NCI-H69 (cell line): ENCODE measurements at places on chromosomes 2 and 18.

GRCh38 chr2:60796573-60797509 lies 40.8 kb downstream of the PAPOLG start:
- DNase-seq = no peak

- DNase-seq = no peak
Measured at GRCh38 chr2:62320657-62321357, 124.9 kb downstream of the B3GNT2 start.

DNA sequence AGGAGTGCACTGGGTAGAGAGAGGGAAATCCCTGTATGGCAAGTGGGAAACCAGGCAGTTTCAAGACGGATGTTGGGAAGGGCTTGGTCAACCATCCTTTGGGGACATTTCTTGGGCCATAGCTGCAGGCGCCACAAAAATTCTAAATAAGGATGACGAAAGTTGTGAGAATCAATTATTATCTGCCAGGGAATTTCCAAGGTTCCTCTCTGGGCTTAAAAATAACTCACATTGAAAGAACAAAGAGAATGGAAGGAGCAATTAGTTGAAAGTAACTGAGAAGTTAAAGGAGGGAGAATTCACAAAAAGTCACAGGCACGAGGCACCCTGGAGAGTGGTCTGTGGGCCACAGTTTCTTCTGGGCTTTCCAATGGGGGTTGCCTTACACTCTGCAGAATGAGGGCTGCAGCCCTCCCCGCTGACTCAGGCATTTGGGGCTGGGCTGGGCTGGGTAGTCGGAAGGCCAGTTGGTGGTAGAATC lies 195.7 kb downstream of the SMAD7 start:
- DNase-seq = no peak

DNA sequence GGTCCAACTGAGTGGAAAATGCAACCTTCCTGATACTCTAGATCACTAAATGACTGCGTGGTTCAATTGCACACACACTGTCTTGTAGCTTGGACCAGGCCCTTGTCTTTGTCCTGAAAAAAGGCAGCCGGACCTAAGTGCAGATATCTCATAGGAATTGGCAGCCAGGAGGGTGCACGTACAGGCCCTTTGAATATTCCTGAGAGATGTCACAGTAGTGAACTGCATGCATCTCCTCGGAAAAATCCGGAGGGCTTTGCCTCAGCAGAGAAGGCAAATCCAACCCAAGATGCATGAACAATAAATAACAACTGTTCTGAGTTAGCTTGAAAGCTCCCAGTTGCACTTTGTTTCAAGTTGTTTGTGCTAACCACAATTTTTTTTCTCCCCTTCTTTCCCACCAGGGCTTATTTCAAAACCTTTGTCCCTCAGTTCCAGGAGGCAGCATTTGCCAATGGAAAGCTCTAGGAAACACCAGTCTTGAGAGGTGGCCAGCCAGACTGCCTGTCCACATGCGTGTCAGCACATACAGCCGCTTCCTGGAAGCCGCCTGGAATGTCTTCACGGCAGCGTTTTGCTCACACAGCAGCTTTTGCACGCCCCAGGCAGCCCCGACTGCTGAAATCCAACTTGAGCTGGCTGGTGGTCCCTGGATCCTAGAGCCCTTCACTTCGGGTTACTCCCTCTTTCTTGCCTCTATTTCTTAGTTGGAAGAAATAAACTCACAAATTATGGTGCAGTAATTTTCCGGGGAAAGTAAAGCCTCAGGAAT lies 54.4 kb upstream of the FOSL2 start:
- DNase-seq = no peak

- no peak for DNase-seq
Measured at GRCh38 chr18:49630246-49630699, 68.4 kb downstream of the LIPG start.

DNA sequence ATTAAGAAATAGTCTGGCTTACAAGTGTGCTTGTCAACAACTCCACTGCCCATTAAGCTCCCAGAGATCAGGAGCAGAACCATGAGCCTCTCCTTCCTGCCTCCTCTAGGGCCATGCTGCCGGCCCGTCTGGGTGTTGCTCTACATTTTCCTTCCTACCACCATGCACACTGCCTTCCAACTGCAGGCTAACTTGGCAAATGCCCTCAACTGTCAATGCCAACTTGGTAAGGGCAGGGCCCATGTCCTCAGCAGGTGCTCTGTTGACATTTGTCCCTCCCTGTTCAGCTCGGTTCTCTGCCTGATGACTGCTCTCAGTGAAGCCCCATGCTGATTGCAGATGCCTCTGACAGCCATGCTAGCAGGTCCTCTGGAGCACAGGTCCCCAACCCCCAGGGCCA lies 345.2 kb downstream of the ALK start:
- peak; percentile 28 for DNase-seq

GRCh38 chr2:62787386-62787785 lies 81.9 kb downstream of the EHBP1 start:
- DNase-seq = peak; percentile 58

DNA sequence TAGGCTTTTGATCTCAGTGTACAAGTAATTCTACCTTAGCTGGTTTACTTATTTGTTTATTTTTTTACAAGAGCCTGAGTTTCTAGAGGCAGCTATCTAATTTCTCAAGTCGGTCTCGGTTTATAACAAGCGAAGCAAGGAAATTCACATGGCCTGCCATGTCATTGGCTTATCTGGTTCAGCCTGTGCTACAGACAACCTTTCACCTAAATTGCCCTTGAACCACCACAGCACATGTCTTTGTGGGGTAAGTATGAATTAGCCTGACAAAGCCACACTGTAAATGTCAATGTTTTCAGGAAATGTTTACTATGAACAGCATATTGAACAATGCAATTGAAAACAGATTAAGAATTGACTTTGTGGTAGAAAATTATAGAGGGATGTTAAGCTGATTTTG lies 167.1 kb downstream of the PID1 start:
- no peak for DNase-seq

- no peak for DNase-seq
Measured at GRCh38 chr2:64157792-64158191, 13.6 kb upstream of the PELI1 start.

GRCh38 chr2:42197792-42198191 lies 28.6 kb downstream of the EML4 start:
- no peak for DNase-seq

- no peak for DNase-seq
Measured at GRCh38 chr2:101672047-101672446, 25.5 kb upstream of the MAP4K4 start.

DNA sequence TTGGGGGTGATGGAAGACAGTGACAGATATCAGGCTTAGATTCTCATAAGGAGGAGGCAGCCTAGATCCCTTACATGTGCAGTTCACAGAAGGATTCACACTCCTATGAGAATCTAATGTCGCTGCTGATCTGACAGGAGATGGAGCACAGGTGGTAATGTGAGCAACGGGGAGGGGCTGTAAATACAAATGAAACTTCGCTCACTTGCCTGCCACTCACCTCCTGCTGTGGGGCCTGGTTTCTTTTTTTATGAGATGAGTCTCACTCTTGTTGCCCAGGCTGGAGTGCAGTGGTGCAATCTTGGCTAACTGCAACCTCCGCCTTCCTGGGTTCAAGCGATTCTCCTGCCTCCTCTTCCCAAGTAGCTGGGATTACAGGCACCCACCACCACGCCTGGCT lies 258.6 kb downstream of the EN1 start:
- DNase-seq = peak; percentile 15

GRCh38 chr2:25833566-25833965 lies 44.7 kb downstream of the ASXL2 start:
- DNase-seq = no peak

- peak; percentile 61 for DNase-seq
Measured at GRCh38 chr2:96325041-96325883, at the start of gene ITPRIPL1. ITPRIPL1 (plus strand) TSS chr2:96325317; CDS start chr2:96325840, 523 bp downstream.

GRCh38 chr2:206176121-206176520 lies 16.4 kb downstream of the EEF1B2 start:
- DNase-seq = no peak

GRCh38 chr2:227684258-227684657 lies 17.7 kb downstream of the SCYGR5 start:
- no peak for DNase-seq

DNA sequence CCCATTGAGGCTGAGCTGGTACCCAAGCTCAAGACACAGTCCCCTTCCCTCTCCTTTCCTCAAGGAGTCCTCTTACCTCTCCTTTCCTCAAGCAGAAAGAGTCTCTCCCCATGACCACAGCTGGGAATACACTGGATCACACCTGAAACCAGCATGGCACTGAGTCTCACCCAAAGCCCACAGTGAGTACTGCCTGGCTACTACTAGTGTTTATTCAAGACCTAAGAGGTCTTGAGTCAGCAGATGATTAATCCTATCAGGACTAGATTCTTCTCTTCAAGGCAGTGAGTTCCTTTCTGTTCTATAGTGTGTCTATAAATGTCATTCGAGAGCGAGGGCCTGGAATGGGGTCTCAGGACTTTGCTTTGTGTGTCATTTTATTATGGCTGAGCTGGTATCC lies 111.4 kb downstream of the METTL4 start:
- DNase-seq = no peak
